ENCODE measurements at places on chromosomes 3 and 15.

DNA sequence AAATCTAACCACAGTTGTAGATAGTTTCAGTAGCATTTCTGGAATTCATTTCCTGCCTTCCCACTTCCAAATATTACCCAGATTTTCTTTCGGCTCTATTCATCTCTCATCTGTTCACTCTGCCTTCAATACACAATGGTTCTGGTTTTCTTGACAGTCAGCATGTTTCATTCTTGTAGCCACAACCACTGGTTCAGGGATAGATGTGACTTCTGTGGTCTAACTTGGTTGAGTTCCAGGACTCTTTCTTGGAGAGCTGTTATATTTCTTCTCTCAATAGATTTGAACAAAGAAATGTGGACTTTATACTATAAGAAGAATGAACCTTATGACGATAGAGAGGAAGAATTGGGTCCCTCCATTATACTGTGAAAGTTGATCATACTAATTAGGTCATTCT lies 228.8 kb downstream of the NSUN3 start:
- no peak for DNase-seq

- no peak for DNase-seq
These were observed 2.0 kb downstream of the ATP2C1 start for GRCh38 chr3:130895690-130896488.

DNA sequence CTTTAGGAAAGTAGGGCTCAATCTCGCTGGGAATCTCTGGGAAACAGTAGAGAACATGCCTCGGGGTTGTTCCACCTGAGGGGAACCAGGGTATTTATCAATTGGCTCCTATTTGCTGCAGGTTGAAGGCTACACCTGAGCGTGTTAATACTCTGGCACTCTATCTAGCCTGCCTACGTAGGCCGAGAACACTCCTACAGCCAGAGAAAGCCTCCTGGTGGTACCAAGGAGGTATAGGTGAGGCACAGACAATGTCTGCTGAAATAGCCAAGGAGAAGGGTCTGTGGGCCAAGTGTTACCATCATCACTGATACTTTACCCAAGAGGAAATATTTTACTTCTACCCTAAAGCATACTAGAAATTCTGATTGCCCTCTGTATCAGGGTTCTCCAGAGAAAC lies 341.0 kb upstream of the UBE2E2 start:
- no peak for DNase-seq

GRCh38 chr3:69747511-69748258 lies 8.4 kb downstream of the MITF start:
- DNase-seq, result no peak

- DNase-seq, result no peak
These were observed 12.1 kb downstream of the SGO1 start for GRCh38 chr3:20173844-20174410.

DNA sequence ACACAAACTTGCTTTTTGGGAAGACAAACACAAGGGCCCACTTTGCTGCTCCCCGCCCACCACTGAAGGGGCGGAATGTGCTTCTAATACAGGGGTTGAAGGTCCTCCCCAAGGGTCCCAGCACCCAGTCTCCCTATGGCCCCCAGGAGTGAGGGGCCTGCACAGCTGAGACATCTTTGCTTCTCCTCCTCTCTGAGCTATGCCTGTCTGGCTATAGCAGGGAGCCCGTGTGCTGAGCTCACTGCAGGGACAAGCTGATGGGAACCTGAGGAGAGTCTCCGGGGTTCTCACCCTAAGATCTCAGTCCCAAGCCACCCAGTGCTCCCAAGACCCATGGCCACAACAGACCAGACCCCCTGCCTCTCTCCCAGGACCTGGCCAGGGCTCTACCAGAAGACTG lies 61.1 kb upstream of the ACAN start:
- DNase-seq, result no peak

- no peak for DNase-seq
These were observed 29.7 kb upstream of the MTMR10 start for GRCh38 chr15:31021067-31021665.

DNA sequence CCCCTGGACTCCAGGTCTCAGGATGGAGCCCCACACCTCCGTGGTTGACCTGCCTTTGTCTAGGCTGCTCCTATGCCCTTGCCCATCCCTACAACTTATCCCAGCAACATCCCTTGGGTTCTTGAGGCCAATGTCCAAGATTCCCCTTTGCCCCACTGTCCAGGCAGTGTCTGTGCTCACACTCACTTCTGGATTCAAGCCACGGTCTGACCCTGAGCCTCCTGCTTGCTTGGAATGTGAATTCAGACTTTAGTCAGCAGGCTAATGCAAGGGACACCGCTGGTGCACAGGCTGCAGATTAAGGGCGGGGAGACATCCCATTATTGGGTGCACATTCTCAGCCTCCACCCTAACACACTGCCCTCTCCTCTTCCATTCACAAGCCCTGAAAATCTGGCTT lies 154.1 kb downstream of the WNT5A start:
- no peak for DNase-seq

GRCh38 chr15:98753726-98754656 lies 105.7 kb downstream of the IGF1R start:
- no peak for DNase-seq

DNA sequence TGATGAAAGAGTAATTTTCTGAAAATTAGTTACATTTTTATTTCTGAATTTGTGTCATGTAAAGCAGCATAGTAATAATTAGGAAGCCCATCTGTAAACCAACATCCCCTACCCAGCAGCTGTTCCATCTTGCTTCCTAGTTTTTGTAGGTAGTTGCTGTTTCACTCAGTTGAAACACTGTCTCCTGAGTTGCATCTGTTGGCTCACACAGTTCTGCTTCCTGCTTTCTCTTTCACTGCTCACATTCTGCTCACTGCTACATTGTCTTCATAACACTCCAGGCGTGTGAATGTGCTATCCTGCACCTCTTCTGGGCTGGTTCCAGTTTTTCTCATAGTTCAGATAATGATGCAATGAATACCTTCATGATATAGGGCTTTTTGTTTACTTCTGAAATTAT lies 123.4 kb downstream of the EPHB1 start:
- no peak for DNase-seq

DNA sequence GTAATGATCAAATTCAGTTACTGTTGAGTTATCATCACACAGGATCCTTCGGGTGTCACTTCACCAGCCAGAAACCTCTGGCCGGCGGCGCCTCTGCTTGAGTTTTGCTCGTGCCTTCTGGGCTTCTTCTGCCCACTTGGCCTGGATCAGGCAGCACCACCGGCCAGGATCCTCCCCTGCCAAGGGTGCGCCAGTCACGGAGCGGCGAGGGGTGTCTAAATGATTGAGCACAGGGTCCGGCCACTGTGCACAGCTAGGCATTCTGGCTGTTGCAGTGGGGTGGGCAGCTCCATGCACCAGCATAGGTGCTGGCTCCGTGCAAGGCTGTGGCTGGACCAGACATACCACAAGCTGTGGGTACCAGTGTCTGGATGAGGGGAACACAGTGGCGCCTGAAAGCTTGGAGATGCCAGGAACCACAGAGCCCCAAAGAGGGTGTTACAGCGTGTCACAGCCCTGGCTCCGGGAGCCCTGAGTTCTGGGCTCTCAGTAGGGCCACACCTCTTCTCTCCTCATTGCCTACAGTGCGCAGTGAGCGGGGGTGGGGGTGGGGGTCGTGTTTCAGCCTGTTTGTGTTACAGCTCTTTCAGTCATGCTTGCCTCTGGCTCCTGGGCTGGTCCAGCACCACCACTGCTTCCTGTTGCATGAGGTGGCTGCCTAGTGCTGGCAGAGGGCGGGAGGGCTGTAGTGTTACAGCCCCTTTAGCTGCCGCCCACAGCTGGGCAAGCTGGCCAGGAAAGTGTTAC lies 169.4 kb downstream of the FNDC3B start:
- DNase-seq, result no peak

GRCh38 chr15:89356634-89357298 lies 22.1 kb upstream of the POLG start:
- DNase-seq, result no peak

GRCh38 chr3:10716964-10717363 lies 99.1 kb upstream of the SLC6A11 start:
- DNase-seq, result no peak

- no peak for DNase-seq
These were observed 1.5 kb upstream of the GPX1 start for GRCh38 chr3:49359623-49360022.

DNA sequence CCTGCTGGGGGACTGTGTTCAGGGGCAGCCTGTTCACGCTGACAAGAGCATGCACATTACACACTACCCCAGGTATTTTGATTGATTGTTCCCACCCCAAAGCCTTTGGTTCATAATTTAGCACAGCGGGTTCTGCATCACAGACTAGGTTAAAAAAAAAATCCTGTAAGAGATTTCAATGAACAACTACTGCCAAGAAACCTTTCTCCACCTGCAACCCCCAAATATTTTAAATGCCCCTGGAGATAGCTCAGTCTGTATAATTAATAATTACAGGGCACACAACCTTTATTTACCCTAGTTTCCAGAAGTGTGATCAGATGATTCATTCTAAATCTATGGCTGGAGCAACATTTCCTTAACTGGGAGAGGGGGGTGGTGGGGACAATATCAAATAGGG lies 87.6 kb downstream of the NR2F2 start:
- no peak for DNase-seq

- no peak for DNase-seq
These were observed 70.9 kb upstream of the ARNT2 start for GRCh38 chr15:80333261-80333660.

- peak; percentile 82 for DNase-seq
These were observed at the start of gene SNRK for GRCh38 chr3:43286115-43286840. Gene SNRK (plus strand): TSS chr3:43286540. CDS start chr3:43303204, 16,664 bp downstream.

DNA sequence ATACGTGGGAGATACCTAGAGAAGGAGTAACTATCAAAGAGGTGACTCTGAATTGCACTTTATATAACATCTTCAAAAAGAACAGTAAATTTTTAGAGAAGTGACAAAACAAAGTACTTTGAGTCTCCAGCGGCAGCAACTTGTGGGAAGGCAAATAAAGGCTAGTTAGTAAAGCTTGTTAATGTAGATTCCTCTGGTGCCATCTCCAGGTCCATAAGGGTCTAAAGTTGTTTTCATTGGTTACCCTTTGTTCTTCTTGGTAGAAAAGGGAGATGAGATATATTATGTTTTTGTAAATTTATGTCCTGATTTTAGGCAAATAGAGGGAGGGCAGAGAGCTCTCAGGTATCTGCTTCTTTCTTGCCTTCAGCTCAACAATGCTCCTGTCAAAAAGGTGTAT lies 161.6 kb downstream of the MYRIP start:
- no peak for DNase-seq

DNA sequence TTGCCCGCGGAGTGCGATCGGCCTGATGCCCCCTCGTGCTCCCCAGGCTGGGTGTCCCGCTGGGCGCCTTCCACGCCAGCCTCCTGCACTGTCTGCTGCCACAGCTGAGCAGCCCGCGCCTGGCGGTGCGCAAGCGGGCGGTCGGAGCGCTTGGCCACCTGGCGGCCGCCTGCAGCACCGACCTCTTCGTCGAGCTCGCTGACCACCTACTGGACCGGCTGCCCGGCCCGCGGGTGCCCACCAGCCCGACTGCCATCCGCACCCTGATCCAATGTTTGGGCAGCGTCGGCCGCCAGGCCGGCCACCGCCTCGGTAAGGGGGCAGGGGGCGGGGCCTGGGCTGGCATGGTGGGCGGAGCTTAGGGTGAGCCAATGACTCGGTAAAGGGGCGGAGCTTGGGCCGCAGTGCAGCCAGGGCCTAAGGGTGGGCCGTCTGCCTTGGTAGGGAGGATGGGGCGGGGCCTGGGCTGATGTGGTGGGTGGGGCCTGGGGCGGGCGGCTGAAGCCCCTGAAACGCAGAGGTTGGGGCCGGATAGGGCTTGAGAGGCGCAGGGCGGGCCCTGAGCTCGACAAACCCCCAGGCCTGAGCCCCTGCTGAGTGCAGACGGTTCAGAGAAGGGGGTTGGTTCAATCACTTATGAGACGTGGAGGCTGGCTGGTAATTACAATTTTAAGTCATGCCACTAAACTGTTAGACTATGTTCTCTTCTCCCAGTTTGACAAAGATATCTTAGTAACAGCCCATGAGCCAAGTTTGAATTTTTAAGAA lies 13.7 kb downstream of the CAND2 start:
- peak; percentile 83 for DNase-seq

GRCh38 chr3:123439806-123440580 lies 8.9 kb downstream of the ADCY5 start:
- DNase-seq, result no peak

GRCh38 chr15:76209942-76210341 lies 101.3 kb downstream of the ETFA start:
- DNase-seq, result no peak

DNA sequence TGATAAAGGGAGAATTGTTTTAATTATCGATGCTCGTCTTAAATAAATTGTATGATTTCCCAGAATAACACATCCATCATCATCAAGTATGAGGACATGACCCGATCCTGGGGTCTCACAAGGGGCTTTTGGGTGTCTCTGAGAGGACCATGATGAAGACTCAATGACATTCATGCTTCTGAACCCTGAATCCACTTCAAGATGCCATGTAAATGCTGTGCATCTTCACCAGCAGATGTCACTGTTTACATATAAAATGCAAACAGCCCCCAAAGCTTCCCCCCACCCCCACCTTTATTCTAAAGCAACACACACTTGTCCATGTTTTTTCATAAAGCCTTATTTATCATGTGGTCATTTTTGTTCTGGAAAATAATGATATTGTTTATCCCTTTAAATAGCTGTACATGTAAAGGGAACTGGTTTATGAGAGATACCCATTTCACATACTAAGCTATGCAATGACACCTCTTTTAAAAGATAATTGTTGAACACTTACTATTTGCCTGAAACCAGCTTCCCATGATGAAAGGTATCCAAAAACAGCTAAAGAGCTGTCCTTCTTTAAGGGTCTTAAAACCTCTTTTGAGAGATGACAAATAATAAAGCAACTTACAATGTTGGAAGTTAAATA lies 69.7 kb upstream of the UBE3A start:
- no peak for DNase-seq

DNA sequence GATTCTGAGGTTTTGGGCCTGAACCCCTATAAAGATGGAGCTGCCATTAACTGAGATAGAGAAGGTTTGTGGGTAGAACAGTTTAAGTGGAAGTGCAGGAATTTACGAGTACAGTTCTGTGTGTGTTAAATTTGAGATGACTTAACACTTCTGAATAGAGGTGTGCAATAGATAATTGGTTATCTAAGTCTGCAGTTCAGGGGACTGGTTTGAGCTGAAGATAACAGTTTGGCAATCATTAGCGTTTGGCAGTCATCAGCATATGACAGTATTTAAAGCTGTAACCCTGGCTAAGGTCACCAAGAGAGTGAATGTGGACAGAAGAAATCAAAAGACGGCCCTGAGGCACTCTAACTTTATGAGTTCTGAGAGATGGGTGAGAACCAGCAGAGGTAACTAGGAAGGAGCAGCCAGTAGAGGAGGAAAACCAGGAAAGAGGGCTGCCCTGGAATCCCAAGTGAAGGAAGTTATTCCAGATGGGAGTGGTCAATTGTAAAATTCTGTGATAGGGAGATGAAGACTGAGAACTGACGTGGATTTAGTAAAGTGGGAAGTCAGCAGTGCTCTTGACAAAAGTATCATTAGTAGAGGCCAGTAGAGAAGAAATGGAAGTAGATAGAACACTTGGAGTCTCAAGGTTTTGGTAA lies 8.1 kb downstream of the MYNN start:
- no peak for DNase-seq

GRCh38 chr3:71584394-71585011 lies 975 bp upstream of the FOXP1 start:
- DNase-seq, result peak; percentile 69

Data from hematopoietic multipotent progenitor cell (in vitro differentiated cells).